Activated CD4-positive, alpha-beta T cell treated with anti-CD3 and anti-CD28 coated beads, Interleukin-2, amount 10 ng/mL, durations not matched to agents 24 days and 14 days (primary cell): ENCODE measurements at places on chromosomes 6 and 20. TPM values are rescaled to one million over a fixed set of nuclear protein-coding genes. Genes with fewer than 3 reads are reported as not detected.

DNA sequence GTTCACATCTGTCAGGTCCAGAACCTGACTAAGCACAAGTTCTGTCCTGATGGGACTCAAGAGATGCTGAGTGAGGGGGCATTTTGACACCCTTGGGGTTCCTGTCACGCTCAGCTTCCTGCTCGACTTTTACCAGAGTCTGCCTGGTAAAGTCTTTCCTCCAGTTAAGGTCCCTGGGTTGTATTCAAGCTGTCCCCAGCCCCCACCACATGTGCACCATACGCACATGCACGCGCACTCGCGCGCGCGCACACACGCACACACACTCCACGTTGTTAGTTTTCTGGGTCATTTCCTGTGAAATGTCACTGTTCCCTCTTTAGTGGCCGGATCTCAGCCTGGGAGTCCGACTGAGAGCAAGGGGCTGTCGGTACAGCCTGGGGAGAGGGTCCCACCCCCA lies 166.1 kb downstream of the GMPR start:
- DNase-seq, result no peak
- H3K4me1 ChIP-seq, result peaks cover 32% of the 10 kb centered on the region
- peaks cover 35% of the 10 kb centered on the region for H3K36me3 ChIP-seq
- H3K27me3 ChIP-seq, result no peaks in the 10 kb centered on the region

- DNase-seq, result no peak
- no peaks in the 10 kb centered on the region for H3K36me3 ChIP-seq
- H3K4me3 ChIP-seq, result no peak overlapping the region
- no peaks in the 10 kb centered on the region for H3K27me3 ChIP-seq
- H3K27ac ChIP-seq, result no peak overlapping the region
- peaks cover 13% of the 10 kb centered on the region for H3K4me1 ChIP-seq
These were observed 7.9 kb upstream of the POU5F1 start for GRCh38 chr6:31178143-31179041.

GRCh38 chr6:26057899-26058298 lies 29.3 kb upstream of the HFE start:
- H3K4me3 ChIP-seq, result no peak overlapping the region
- H3K36me3 ChIP-seq, result no peaks in the 10 kb centered on the region
- no peak overlapping the region for H3K27ac ChIP-seq
- peaks cover 28% of the 10 kb centered on the region for H3K4me1 ChIP-seq
- peaks cover 5% of the 10 kb centered on the region for H3K27me3 ChIP-seq

GRCh38 chr20:46402331-46402811 lies 4.0 kb downstream of the ELMO2 start:
- H3K27me3 ChIP-seq, result no peaks in the 10 kb centered on the region
- H3K27ac ChIP-seq, result peak overlapping the region; percentile 92
- DNase-seq, result no peak
- H3K4me3 ChIP-seq, result peak overlapping the region; percentile 74

DNA sequence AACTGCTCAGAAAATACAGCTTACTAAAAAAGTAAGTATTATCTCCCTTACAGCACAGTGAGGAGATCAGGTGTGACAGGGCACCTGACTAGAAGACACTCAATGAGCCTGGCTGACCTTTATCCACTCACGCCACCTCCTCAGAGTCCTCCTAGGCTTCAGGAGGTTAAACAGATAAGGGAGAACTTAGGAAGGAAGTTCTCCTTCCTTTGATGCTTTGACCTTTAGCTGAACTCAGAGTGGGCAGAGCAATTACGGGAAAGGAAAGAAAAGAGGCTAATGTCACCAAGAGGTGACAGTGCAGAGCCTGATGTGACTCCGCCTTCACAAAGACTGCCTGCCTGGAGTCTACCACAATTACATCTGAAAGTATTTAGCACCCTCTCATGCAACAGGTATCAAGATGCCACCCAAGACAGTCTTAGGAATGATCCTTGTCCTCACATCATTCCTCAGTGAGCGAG lies 36.7 kb downstream of the MAN1A1 start:
- H3K36me3 ChIP-seq, result peaks cover 22% of the 10 kb centered on the region
- no peaks in the 10 kb centered on the region for H3K27me3 ChIP-seq
- peak; percentile 83 for DNase-seq
- peaks cover 69% of the 10 kb centered on the region for H3K4me1 ChIP-seq

- H3K27ac ChIP-seq, result no peak overlapping the region
- no peaks in the 10 kb centered on the region for H3K36me3 ChIP-seq
- peak; percentile 18 for DNase-seq
- H3K27me3 ChIP-seq, result no peaks in the 10 kb centered on the region
- no peak overlapping the region for H3K4me3 ChIP-seq
These were observed 346.8 kb upstream of the CNR1 start for GRCh38 chr6:88512951-88513350.

GRCh38 chr20:48773837-48774418 lies 53.9 kb downstream of the PREX1 start:
- H3K4me1 ChIP-seq, result peaks cover 67% of the 10 kb centered on the region
- H3K36me3 ChIP-seq, result peaks cover 44% of the 10 kb centered on the region
- H3K27ac ChIP-seq, result peak overlapping the region; percentile 66
- peaks cover 2% of the 10 kb centered on the region for H3K27me3 ChIP-seq

GRCh38 chr6:159422041-159422984 lies 253.1 kb downstream of the FNDC1 start:
- no peak overlapping the region for H3K4me3 ChIP-seq
- no peaks in the 10 kb centered on the region for H3K4me1 ChIP-seq
- H3K36me3 ChIP-seq, result no peaks in the 10 kb centered on the region
- peaks cover 2% of the 10 kb centered on the region for H3K27me3 ChIP-seq

DNA sequence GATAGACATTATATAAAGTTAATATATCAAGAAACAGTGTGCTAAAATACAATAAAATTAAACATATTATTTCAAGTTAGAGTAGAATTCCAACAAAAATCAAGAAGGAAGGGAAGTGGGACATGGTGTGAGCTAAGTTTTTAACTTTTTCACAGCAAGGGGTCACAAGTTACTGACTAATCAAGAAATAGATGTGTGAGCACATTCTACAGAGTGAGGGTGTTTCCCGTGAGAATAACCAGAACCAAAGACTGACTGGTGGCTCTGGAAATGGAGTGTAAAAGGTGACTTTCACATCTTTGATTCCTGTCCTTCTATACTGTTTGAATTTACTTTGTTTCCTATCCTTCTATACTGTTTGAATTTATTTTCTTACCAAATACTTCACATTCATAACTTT lies 206.6 kb downstream of the TASP1 start:
- peaks cover 25% of the 10 kb centered on the region for H3K4me1 ChIP-seq
- no peak overlapping the region for H3K4me3 ChIP-seq
- peaks cover 20% of the 10 kb centered on the region for H3K36me3 ChIP-seq
- H3K27ac ChIP-seq, result no peak overlapping the region
- H3K27me3 ChIP-seq, result no peaks in the 10 kb centered on the region

DNA sequence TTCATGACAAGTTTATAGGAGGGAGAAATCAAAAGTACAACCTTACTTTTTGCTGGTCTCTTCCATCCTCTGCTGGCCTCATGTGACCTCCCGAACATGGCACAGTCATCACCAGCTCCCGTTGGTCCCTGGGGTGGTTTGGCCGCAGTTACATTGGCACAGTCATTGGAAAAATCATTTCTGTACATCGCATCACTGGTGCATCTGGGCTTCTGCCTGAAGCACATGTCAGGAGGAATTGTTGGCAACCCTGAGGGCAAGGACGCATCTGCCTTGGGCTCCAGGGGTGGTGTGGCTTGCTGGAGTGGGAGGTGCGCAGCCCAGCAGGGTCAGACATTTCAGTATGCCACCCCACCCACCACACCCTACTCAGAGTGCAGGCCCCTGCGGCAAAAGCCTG lies 162.9 kb upstream of the SLC24A3 start:
- no peak overlapping the region for H3K27ac ChIP-seq
- no peak overlapping the region for H3K4me3 ChIP-seq
- H3K4me1 ChIP-seq, result no peaks in the 10 kb centered on the region
- no peaks in the 10 kb centered on the region for H3K36me3 ChIP-seq
- H3K27me3 ChIP-seq, result no peaks in the 10 kb centered on the region
- DNase-seq, result no peak

DNA sequence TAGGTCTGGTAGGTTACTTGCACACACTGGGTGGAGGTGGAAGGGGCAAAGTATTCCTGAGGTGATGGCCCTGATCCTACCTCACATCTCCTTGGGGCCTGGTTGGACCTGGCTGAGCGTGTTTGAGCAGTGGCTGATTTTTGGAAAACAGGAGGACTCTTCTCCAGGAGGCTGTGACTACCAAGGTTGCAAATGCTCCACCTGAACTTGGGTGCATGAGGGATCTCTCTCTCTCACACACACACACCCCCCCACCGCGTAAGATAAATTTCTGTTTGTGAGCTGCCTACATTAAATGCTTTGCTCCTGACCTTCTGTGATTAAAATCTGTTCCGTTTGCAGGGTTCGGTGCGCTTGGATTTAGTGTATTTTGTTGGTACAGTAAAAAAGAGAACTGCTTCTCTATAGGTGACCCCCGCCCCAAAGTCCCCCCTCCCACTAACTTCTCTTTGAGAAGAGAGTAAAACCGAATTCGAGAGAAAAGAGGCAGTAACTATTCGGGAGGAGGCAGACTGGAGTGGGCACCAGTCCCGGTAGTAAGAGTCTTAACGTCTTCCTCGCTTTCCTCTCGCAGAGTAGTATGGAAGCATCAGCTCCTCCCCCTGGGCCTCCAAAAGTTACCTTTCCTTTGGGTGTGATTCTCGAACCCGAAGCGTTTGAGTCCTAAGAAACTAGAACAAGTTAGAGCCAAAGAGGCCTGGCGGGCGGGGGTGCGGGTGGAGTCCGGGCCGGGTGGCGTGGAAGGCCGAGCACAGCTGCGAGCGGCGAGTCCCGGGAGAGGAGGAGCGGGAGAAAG lies 585 bp upstream of the DSE start:
- peak overlapping the region; percentile 13 for H3K27ac ChIP-seq
- peak overlapping the region; percentile 79 for H3K4me3 ChIP-seq
- no peaks in the 10 kb centered on the region for H3K36me3 ChIP-seq
- DNase-seq, result no peak
- peaks cover 10% of the 10 kb centered on the region for H3K4me1 ChIP-seq
- peaks cover 58% of the 10 kb centered on the region for H3K27me3 ChIP-seq

- H3K27ac ChIP-seq, result no peak overlapping the region
- H3K36me3 ChIP-seq, result no peaks in the 10 kb centered on the region
- DNase-seq, result no peak
- H3K27me3 ChIP-seq, result no peaks in the 10 kb centered on the region
- no peaks in the 10 kb centered on the region for H3K4me1 ChIP-seq
These were observed 47.4 kb downstream of the TRDN start for GRCh38 chr6:123589317-123589716.

ANKRD66 gene
- total RNA-seq, result not detected in 2 replicates

VPS16 gene
- 44.3 and 44.9 TPM in 2 replicates for total RNA-seq

NRSN1 gene
- not detected in 2 replicates for total RNA-seq

TEAD3 gene
- total RNA-seq, result 1.7 and 2.2 TPM in 2 replicates

CYP39A1 gene
- total RNA-seq, result not detected in 2 replicates

FAM83C gene
- not detected in 2 replicates for total RNA-seq

LTA gene
- 622 and 631 TPM in 2 replicates for total RNA-seq
